ENCODE measurements at places on chromosomes 6 and 20. TPM values are rescaled to one million over a fixed set of nuclear protein-coding genes. Genes with fewer than 3 reads are reported as not detected.

Gene EYS
- 0.16 TPM for total RNA-seq

Gene SLC26A8
- 0.35 TPM for total RNA-seq

GRCh38 chr6:6420107-6420506 lies 99.6 kb upstream of the F13A1 start:
- DNase-seq = no peak

DNA sequence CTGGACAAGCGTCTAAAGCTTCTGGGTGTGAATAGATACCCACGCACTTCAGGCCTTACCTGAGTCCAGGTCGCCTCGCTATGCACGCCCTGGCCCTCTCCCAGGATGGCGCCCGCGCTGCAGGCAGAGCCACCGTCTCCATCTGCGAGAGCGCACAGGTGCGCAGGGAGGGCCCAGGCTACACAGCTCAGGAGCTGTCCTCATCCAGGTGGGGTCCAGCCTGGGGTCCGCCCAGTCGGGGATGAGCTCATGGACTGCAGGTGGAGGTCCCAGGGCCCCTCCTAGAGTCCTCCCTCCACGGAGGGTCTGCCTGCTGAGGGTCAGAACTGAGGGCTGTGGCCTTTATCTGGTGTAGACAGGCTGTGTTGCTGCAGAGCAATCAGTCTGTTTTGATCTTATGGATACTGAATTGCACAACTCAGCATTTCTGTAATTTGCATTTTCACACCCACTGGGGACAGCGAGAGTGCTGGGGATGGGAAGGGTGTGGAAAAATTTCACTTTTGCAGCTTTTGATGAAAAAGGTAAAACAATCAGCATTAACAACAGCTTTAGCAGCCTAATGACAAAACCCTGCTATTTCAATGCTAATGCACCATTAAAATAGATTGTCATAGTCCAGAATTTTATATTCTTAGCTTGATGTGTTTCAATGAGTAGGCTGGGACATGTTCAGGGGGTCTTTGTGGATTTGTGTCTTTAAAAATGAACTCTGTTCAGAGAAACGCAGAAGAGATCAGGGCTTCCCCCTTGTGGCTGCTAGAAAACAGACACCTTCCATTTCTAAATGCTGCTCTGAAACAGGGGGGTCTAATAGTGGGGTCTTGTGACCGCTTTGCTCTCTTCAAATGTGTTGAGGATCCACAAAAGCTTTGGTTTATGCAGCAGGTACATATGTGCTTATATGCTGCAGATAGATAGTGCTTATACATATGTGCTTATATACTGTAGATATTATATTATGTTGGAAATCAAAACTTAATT lies 77.8 kb upstream of the PHACTR3 start:
- DNase-seq = no peak

GRCh38 chr20:54132612-54133433 lies 41.0 kb downstream of the CYP24A1 start:
- no peak for DNase-seq

Gene PAK5
- 0.13 TPM for total RNA-seq

Gene RRAGD
- total RNA-seq = 4.0 TPM

DNA sequence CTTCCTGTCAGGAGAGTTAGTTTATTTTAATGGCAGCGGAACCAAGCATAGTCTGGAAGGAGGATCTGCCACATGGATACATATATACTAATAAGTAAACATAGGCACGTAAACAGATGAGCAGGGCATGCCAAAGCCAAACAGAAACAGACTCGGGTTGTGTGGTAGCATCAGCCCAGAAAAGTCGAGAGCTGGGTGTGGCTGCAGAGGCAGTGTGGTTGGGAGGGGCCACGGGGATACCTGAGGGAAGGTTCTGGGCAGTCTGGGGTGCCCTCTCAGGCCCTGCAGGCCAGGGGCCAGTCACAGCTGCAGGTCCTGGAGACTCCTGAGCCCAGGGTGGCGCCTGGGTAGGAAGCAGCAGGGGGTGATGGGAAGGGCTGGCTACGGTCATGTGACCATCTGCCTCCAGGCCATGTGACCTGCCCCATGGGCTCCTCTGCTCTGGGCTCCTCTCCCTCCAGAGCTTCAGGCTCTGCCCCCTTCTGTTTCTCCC lies 42.8 kb upstream of the MRPS10 start:
- DNase-seq = no peak

DNA sequence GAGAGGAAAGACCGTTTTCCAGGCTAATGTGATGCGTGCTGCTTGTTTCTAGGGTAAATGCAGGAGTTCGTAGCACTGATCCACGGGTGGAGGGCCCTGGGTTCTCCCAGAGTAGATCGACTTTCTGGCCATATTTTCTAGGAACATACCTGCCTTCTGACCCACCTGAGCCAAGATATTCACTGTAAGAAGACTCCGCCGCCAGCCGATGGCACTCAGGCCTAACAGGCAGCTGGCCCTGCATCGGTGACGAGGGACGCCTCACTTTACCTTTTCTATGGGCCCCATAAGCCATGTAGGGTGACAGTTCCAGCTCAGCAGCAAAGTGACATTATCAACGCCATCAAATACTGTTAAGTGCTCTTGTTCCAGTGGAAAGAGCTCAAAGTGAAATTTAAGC lies 30.2 kb upstream of the FRMD1 start:
- DNase-seq = no peak

Gene GLP1R
- total RNA-seq = 0.09 TPM

DNA sequence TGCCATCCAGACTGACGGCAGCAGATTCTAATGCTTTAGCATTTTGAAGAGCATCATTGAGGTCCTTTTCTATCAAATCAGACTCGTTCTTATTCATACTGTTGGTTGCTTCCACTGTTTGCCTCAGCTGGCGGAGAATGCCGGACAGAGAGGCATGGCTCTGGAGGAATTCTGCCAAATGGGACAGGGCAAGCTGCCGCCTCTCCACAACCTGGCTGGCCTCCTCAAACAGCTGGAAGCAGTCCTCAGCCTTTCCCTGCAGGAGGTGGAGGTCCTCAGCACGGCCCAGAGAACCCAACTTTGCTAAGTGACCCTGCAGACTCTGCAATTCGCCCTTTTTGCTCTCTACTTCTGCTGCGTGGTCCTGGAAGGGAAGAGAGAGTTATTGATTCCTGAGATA lies 220.5 kb downstream of the SYNE1 start:
- DNase-seq = no peak

DNA sequence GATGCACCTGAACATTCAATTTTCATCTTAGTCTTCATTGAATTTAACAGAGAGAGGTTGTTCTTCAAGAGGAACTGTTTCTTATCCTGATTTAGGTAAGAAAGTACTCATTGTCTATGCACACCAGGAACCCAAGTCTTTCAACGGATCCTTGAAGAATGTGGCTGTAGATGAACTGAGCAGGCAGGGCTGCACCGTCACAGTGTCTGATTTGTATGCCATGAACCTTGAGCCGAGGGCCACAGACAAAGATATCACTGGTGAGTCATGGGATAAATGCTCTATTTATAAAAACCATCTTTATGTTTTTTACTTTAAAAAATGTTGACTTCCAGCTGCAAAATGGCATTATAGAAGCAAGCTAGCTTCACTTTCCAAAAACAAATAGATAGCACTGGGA lies 10.2 kb downstream of the NQO2 start:
- no peak for DNase-seq

GRCh38 chr6:106072501-106073090 lies 13.5 kb upstream of the PRDM1 start:
- DNase-seq = no peak

- DNase-seq = no peak
These were observed 345.2 kb downstream of the ARHGAP18 start for GRCh38 chr6:129364767-129365166.

DNA sequence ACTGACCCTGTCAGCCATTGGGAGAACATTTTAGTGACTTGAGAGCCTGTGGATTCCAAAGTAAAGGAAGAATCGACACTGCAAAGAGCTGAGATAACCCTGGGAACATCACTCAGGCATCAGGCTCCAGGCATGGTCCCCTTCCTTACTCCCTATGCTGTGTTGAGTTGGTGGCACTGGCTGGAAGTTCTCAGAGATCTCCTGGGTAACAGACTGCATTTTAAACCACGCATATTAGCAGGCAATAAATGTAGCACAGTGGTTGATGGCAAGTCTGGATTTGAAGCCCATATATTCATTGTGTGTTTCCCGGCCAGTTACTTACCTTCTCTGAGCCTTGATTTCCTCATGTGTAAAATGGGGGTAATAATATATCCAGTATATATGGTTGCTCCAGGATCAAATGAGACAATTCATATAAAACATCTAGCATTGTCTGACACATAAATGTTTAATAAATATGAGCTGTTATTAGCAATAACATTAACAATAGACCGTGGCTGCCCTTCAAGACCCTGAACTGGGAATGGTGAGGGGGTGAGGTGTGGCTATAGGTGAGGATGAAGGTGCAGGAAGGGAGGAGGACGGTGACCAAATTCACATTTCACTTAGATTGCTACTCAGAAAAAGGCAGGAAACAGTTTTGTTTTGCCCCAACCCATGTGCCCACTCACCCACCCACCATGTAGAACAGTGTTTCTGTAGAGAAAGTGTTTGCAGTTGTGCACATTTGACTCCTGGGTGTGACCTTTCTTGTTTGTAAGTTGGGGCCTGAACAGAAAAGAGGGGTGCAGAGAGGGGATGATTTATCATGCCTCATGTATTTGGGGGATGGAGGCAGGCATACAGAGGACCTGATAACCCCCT lies 2.1 kb downstream of the PLCG1 start:
- no peak for DNase-seq

DNA sequence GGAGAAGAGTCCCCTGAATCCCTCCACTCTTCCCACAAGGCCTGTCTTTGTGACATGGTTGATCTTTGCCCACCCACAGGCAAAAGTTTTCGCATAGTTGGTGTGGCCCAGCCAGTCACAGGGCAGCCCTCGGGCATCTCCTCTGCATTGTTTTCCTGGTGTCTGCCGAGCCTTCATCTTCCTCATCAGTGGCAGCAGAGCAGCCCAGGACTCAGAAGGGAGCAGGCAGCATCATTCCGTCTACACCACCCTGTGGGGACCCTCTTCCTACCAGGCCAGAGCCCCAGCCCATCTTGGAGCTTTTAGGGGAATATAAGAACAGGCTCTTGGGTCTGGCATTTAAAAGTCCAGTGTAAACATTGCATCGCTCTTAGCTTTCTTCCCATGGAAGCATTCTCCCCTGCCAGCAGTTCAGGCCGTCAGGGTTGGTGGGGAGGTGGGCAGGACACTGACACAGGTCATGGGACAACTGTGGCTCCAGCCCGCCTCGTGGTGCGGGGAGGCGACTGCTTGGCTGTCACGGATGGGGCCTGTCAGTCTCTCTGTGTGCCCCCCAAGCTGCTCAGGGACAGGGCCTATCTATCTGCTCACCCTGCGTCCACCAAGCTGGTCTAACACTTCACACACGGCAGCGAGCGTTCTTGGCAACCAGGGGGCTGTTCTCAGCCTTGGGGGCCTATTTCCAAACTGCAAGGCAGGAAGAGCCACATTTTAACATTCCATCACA lies 38.3 kb downstream of the PDRG1 start:
- no peak for DNase-seq

- DNase-seq = no peak
These were observed 191.9 kb downstream of the BCAS1 start for GRCh38 chr20:53878262-53879047.

DNA sequence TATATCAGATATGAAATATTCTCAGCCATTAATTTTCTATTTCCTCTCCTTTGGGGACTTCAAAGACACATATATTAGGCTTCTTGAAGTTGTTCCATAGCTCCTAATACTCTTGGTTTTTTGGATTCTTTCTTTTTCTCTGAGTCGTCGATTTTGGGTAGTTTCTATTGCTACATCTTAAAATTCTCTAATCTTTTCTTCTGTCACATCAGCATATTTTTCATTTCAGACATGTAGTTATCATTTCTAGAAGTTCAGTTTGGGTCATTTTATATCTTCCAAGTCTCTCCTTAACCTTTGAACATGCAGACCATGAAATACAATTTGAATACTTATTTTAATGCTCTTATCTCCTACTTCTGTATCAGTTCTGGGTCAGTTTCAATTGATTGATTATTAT lies 38.9 kb upstream of the SCRT2 start:
- DNase-seq = no peak

Gene PNLDC1
- 1.3 TPM for total RNA-seq

Gene KCNG1
- 16.9 TPM for total RNA-seq

DNA sequence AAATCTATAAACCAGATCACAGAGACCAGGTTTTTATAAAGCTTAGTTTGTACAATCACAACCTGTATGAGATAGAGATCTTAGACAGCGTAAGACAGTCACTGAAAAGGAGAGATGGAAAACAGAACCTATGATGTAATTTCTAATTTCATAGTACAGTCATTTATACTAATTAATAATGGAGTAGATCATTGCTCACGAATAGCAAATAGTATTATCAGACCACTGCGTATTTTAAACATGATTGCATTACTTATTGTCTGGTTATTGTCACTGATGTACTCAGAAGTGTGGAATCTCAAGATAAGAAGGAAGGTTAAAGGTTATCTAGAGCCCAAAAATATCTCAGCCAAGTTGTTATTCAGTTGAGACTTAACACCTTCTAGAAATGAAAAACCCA lies 115.6 kb downstream of the KHDC1L start:
- no peak for DNase-seq

DNA sequence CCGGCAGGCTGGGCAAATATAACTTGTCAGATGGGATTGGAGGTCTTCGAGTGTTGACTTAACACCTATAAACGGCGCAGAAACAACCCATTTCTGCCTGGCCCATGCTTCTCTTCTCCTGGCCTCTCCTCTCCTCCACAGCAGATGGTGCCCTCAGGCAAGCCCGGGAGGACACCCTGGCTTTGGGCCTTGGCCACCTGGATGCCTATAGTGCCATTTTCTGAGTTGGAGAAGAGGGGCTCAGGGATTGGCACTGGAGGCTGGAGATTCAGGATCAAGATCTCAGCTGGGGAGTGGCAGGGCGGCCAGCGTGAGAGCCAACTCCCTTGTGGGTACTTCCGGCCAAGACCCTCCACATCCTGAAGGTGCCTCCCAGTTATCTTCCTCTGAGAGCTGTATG lies 211.9 kb upstream of the PMEPA1 start:
- no peak for DNase-seq

DNA sequence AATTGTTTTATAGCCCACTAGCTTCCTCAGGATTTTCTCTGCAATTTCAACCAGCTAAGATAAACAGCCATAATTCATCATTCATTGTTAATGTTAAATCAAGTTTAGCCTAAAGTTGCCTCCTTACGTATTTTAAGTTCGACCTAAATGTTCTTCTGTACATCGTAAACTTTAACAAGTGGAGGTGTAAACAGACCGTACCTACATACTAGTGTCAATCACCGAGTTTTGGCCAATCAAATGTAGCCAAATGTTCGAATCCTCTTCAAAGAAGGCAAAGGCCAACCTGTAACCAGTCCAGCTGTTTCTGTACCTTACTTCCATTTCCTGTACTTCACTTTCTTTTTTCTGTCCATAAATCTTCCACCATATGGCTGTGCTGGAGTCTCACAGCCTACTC lies 13.5 kb downstream of the MBOAT1 start:
- DNase-seq = no peak

Gene PHACTR3
- total RNA-seq = 3.4 TPM

- no peak for DNase-seq
These were observed 6.7 kb downstream of the APMAP start for GRCh38 chr20:24985802-24986201.

- DNase-seq = no peak
These were observed 21.2 kb upstream of the BHLHE23 start for GRCh38 chr20:63027922-63028389.

All from mucosa of descending colon (tissue), 3 donors.